Ovary (tissue), 10 donors: ENCODE measurements at places on chromosomes 13 and 19. TPM values are rescaled to one million over a fixed set of nuclear protein-coding genes. Genes with fewer than 3 reads are reported as not detected.

GRCh38 chr13:23923031-23923430 lies 25.7 kb upstream of the C1QTNF9B start:
- H3K27ac ChIP-seq, result no peak overlapping the region
- no peaks in the 10 kb centered on the region for H3K36me3 ChIP-seq
- H3K27me3 ChIP-seq, result no peaks in the 10 kb centered on the region
- DNase-seq, result no peak
- H3K4me3 ChIP-seq, result no peak overlapping the region
- H3K4me1 ChIP-seq, result no peaks in the 10 kb centered on the region

DNA sequence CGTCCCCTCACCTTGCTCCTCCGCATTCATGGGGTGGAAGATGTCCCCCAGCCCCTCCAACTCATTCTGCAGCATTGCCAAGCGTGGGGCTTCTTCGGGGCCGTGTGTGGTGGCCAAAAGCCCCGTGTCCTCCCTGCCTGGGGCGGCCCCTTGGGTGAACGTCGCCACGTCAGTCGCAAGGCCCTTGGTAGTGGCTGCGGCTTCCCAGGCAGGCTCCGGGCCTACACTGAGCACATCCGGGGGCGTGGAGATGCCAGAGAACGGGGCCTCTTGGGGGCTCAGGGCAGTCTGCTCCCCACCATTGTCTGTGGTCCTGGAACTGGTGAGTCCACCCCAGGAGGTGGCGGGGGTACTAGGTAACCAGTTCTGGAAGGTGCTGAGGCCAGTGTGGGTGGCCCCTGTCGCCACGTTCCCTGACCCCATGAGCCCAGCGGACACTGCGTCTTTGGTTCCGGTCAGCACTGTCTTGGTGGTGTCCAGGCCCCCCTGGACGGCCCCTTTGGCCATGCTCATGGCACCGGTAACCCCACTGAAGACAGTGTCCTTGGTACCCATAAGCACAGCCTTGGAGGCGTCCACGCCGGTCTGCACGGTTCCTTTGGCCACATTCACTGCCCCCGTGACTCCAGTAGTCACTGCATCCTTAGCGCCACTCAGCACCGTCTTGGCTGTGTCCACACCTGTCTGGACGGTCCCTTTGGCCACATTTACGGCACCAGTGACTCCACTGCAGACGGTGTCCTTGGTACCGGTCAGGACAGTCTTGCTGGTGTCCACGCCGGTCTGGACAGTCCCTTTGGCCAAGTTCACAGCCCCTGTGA lies 7.6 kb downstream of the PLIN4 start:
- no peaks in the 10 kb centered on the region for H3K36me3 ChIP-seq
- H3K27ac ChIP-seq, result no peak overlapping the region
- H3K4me3 ChIP-seq, result no peak overlapping the region
- H3K4me1 ChIP-seq, result no peaks in the 10 kb centered on the region
- no peak for DNase-seq
- H3K27me3 ChIP-seq, result no peaks in the 10 kb centered on the region

- no peak for DNase-seq
- no peak overlapping the region for H3K27ac ChIP-seq
- no peaks in the 10 kb centered on the region for H3K27me3 ChIP-seq
- no peaks in the 10 kb centered on the region for H3K4me1 ChIP-seq
- H3K4me3 ChIP-seq, result no peak overlapping the region
Observed at GRCh38 chr13:85549819-85550218, 249.4 kb downstream of the SLITRK6 start.

GRCh38 chr13:33606692-33607091 lies 211.3 kb upstream of the RFC3 start:
- H3K27me3 ChIP-seq, result no peaks in the 10 kb centered on the region
- H3K4me3 ChIP-seq, result no peak overlapping the region
- DNase-seq, result no peak
- no peak overlapping the region for H3K27ac ChIP-seq
- H3K36me3 ChIP-seq, result no peaks in the 10 kb centered on the region

The CYP4F2 gene
- total RNA-seq, result not detected

The ZNF681 gene
- 4.0 TPM for total RNA-seq
